ENCODE measurements at places on chromosomes 6 and 20. TPM values are rescaled to one million over a fixed set of nuclear protein-coding genes. Genes with fewer than 3 reads are reported as not detected.

The SRSF12 gene
- total RNA-seq: 0.57 TPM

The FAM83C gene
- total RNA-seq: 4.0 TPM

The SEMG1 gene
- not detected for total RNA-seq

The PTCHD4 gene
- total RNA-seq: 1.1 TPM

The SYTL3 gene
- total RNA-seq: 8.7 TPM

The KIF6 gene
- total RNA-seq: 0.78 TPM

The NUP43 gene
- total RNA-seq: 51.4 TPM

The RMND1 gene
- 23.0 TPM for total RNA-seq

The ZCCHC3 gene
- total RNA-seq: 16.0 TPM

The OR2H1 gene
- not detected for total RNA-seq

The LRRN4 gene
- not detected for total RNA-seq

The L3MBTL3 gene
- total RNA-seq: 15.1 TPM

- DNase-seq: peak; percentile 47
Observed at GRCh38 chr20:54267483-54268003, 59.7 kb downstream of the PFDN4 start.

- DNase-seq: no peak
Observed at GRCh38 chr6:133610227-133610840, 278.6 kb upstream of the TCF21 start.

DNA sequence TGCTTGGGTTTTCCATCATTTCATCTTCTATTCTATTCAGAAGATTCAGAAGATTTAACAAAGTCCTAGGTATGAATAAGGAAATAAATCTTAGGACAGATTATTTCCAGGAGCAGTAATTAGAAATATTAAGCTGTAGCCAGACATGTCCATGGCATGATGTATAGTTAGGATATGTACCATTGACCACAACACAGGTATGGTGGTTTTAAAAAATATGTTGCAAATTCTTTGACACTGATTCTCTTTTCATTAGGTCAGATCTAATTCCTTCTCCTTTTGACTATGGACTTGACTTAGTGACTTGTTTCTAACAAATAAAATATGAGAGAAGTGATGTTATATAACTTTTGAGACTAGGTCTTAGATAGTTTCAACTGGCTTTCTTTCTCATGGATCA, 23.5 kb upstream of the PDE7B start:
- no peak for DNase-seq

- DNase-seq: no peak
Observed at GRCh38 chr20:17914957-17915356, 53.6 kb downstream of the SNX5 start.

GRCh38 chr6:7785243-7786035, 59.5 kb downstream of the BMP6 start:
- no peak for DNase-seq

GRCh38 chr6:84415517-84415916, 188.1 kb upstream of the CEP162 start:
- DNase-seq: no peak

DNA sequence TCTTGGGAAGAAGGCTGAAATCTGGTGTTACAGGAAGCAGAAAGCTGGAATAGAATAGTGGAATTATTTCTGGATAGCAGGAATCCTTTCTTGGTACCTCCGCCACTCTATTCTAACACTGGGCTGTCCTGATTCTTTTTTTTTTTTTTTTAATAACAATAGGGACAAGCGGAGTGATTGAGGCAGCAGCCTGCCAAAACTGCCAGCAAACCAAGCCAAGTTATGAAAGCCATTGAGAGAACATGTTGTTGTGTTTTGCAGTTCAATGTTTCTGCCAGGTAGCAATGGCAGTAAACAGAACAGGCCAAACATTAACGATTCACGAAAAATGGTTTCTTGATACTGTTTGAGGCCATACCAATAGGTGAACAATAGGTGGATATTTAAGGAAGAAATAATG, 47.1 kb downstream of the SLC26A8 start:
- no peak for DNase-seq

GRCh38 chr6:70180901-70181599, 121.8 kb downstream of the COL9A1 start:
- no peak for DNase-seq

DNA sequence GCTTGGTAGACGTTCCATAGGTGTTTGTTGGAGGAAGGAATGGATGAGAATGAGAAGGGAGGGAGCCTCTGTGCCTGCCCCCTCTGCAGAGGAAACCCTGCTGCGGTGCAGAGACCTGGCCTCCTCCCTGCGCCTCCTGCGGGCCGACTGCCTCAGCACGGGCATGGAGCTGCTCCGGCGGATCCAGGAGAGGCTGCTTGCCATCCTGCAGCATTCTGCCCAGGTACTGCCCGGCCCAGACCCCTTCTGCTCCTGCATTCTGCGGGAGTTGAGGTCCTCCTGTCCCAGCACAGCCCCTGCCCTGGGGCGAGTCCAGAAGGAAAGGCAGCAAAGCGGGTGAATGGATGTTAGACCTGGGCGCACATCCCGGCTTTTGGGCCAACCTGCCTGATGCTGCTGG, 6.1 kb downstream of the DNPH1 start:
- DNase-seq: no peak

GRCh38 chr20:45962031-45962755, 9.8 kb downstream of the ZNF335 start:
- DNase-seq: no peak

DNA sequence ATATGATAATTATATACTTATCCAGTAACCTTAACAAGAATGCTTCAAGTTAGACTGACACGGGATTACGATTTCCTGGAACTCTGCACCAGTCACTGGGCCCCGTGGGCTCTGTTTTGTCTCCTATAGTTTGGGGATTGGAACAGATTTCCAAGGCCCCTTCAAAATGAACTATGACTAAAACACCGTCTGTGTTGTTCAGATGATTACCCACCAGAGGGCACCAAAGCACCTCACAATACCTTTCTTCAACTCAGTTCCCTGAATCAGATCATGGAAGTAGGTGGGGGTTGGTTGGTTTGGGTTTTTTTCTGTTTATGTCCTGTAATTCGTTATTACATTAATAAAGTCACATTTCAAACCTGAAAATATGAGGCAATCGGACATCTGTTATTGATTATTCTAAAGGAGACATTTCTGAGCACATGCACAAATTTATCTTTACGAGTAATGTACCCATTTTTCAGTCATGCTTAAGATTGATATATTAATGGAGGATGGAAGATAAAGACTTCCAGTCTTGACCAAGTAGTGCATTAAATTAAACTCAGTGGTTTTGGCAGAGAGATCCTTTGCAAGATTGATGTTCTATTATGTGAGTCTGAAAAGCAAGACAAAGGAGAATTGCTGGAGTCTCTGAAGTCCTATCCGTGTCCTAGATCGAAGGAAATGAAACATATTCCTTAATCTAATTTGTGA, 112.0 kb upstream of the COL21A1 start:
- DNase-seq: peak; percentile 70

DNA sequence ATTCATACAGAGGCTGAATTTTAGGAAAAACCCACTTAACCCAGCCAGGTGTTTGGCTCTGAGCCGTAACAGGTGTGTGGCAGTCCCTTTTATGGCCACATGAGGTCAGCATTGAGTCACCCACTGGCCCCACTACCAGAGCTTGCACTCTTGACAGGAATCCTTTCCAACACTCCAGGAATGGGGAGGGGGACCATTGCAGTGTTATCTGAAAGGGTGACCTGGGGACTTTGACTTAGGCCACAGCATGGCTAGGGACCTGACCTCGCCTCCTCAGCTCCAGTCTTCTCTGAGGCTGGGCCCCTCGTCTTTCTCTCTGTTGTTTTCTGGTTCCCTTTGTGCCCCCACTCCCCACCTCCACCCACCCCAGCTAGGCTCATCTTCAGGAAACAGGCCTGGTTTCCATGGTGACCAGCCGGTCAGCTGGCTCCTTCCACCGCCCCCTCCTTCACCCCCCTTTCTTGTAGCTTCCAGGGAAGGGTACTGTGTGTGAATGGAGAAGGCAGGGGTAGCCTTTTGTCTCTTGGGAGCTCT, 2.1 kb upstream of the TMEM151B start:
- DNase-seq: no peak

DNA sequence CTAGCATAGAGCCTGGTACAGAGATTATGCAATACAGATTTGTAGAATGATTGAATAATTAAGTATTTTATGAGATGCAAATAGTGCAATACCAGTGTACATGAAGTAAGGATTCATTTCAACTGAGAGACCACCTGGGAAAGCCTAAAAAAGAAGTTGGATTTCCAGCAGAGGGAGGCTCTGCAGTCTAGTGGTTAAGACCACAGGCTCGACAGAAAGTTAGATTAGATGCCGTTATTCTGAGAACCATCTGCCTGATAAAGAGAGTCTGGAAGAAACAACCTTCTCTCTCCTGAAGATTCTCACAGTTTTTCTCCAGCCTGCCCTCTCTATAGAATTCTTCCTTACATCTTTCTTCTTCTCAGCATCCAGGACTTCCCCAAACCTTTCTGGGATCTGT, 13.6 kb upstream of the TNFRSF21 start:
- DNase-seq: no peak

GRCh38 chr6:27684264-27685211, 211.6 kb upstream of the ZNF184 start:
- no peak for DNase-seq

DNA sequence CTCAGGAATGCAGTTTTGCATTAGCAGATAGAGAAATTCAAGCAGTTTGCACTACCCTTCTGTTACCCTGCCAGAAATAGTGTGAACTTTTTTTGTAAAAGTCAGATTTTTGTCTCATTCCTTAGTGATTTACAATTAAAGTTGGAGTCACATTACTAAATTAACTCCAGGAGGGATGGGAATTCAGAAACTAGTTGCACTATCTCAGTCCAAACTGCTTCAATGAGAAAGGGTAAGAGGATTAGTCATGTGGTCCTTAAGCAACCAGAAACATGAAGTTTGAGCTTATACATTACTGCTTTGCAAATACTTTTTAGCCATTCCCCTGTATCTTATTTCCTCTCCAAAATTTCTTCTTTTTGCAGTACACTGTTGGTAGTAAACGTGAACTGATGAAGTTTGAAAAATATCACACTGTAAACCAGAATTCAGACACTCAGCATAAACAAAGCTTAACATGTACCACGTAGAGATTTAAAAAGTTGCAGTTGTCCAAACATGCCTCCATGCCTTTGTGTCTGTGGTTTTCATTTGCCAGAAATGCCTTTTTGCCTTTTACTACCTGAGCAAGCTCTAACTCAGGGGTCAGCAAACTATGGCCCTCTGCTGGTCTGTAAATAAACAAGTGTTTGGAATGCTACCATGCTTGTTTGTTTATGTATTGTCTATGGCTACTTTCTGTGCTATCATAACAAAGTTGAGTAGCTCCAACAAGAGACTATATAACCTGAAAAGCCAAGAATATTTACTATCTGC, 49.7 kb downstream of the TP53INP2 start:
- DNase-seq: no peak

DNA sequence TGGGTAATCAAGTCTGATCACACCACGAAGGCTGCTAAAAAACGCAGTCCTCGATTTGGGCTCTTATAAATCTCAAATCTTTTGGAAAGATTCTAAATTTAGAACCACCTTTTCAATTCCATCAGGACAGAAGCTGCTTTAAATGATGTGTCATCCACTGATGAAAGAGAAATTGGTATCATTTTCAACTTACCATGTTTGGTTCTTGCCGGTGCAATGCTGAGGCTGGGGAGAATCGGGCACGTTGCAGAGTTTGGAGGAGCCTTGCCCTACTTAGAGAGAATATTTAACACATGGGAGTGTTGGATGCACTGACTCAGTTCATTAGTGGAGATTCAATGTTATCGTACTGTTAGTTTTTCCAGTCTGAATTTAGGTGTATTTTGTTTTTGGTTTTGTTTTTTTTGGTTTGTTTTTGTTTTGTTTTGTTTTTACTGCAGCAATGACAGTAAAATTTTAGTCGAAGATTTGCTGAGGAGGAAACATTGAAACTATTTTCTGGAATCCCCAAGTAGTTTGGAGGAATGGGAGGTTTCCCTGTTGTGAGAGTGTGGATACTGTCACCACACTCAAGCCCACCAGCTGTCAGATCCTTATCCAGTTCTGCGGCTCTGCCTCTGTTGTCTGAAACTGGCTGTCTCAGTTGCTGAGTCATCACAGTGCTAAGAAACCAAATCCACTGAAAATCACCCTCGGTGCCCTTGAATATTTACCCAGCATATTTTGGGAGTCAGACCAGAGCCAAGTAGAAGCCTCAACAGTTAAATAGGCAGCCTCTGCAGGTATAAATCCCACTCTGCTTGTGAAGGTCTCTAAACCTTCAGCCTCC, 497.0 kb downstream of the BTBD3 start:
- DNase-seq: no peak

- no peak for DNase-seq
Observed at GRCh38 chr20:6646021-6646636, 121.4 kb upstream of the BMP2 start.

DNA sequence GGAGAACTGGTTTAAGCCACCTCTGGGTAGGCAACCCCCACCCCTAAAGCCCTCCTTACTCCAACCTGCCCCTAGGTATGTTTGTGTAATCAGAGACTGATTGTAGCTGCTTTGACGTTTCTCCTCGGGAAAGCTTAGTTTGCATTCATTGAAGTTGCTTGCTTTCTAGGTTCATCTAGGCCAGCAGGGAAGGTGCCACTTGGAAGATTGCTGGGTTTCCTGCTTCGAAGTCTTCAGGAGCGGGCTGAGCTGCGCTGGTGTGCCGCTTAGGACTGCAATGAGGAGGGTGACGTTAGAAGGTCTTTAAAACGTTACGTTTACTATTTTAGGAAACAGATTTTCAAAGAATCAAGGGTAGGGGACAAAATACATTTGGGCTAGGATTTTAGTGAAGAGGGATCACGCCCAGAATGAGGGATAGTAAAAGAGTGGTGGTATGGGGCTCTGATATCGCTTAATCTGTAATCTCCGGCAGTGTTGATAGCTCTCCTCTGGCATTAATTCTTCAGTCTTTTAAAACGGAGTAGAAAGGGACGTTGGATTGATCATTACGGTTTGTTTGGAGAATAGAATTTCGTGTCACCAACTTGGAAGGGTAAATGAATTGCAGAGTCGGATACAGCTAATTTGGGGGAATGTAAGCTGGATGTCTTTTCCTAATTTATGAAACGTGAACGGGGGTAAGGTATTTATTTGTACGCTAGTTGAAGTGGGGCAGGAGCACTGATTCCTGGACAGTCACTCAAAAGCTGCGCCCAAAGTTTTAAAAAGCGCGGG, 92.6 kb upstream of the PRDM1 start:
- DNase-seq: no peak

DNA sequence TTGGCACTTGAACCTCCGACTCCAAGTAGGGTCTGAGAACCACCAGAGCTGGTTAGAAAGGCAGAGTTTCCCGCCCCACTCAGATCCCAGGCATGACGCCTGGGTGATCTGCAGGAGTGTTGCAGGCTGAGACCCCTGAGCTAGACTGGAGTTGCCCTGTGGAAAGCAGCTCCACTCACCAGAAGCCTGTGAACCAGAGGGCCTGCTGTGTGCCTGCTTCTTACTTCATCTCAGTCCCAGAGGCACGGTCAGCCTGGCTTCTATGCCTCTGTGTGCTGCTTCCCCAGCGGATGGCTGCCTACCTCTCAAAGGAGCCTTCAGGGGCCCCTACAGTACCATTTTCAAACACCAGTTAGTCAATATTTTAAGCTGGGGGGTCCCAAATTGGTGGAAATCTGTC, 15.6 kb upstream of the CCN6 start:
- DNase-seq: no peak

Measured in ureter (tissue), 1 donor.